ENCODE measurements at places on chromosomes 5 and 9.

- no peak for DNase-seq
Measured at GRCh38 chr5:150614661-150615060, 25.8 kb upstream of the SYNPO start.

- no peak for DNase-seq
Measured at GRCh38 chr5:32020271-32020670, 153.8 kb downstream of the GOLPH3 start.

- no peak for DNase-seq
Measured at GRCh38 chr5:8184455-8185063, 315.6 kb downstream of the MTRR start.

GRCh38 chr5:58326022-58326421, 133.9 kb downstream of the PLK2 start:
- DNase-seq, result no peak

GRCh38 chr5:105922574-105922973, 1748.2 kb downstream of the EFNA5 start:
- no peak for DNase-seq

DNA sequence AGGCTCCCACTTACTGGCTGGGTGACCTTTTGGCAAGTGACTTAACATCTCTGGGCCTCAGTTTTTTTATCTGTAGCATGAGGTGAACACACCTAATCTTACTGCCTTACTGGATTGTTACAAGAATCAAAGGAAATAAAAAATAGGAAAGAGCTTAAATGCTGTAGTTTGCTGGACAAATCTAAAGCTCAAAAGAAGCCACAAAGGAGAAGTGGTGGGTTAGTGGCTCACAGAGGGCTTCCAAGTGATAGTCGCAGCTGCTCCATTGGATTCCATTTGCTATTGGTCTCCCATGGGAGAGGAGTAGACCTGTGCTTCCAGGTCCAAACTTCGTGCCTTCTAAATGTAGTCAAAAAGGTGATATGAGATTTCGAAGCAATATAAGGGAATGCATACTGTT, 123.6 kb downstream of the SEMA6A start:
- no peak for DNase-seq

DNA sequence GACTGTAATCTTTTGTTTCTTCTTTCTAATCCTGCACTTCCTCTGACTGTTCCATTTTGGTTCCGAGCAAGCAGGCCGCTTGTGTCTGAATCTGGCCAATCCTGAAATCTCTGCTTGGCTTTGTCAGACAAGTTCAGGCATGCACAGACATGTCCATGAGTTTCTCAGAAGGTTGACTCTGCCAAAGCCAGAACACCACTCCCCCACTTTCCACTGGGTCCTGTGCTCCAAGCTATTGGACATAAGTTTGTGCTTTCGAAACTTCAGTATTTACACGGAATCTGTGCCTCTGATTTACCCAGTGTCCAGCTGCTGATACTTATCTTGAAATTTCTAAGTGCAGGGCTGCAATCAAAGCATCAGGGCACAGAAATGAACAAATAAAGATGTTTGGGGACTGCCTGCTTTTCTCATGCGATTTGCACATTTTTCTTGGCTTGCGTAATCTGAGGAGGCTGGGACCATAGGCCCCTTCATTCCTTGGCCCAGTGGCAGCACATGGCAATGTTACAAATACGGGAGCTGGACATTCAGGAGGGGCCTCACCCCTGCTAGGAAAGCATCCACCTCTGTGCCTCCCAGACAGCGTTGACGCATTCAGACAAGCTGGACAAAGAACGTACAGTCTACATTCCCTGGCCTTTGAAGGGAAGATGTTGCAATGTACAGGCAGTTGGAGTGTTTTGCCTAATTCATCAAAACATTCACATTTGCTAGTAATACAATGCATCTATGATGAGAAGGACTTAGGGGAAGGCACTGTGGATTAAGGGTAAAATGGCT, 209.2 kb upstream of the PAPPA start:
- DNase-seq, result no peak

DNA sequence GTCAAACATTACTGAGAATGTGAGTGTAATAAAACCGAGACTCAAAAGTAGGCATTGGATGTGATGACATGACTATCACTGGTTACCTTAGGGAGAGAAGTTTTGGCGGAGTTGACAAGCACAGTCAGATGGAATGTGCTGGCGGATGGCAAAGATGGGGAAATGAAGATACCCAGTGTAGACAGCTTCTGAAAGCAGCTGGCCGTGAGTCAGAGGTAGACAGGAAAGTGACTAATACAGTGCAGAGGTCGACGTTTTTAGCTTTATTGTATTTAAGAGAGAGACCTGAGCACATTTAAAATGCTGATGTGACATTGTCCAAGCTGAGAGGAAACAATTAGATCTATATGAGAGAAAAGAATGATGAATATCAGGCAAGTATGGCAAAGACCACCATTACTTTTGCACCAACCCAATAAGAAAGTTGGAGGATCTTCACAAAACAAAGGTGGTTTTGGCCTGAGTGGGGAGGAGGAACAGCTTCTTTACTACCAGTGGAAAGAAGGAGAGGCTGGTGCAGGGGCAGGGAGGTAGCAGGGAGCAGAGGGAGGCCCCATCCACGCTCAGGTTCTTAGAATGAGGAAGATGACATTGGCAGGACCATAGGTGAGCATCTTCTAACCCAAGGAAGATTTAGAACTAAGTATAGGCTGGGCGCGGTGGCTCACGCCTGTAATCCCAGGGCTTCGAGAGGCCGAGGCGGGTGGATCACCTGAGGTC, 36.7 kb upstream of the KCNIP1 start:
- no peak for DNase-seq

GRCh38 chr9:9565700-9566099, 1047.1 kb downstream of the PTPRD start:
- DNase-seq, result no peak

Data from AML-193 (cell line).